Progenitor cell of endocrine pancreas (in vitro differentiated cells): ENCODE measurements at places on chromosomes 2 and 18. TPM values are rescaled to one million over a fixed set of nuclear protein-coding genes. Genes with fewer than 3 reads are reported as not detected.

The SS18 gene
- total RNA-seq = 84.4 and 88.2 TPM in 2 replicates

The UGT1A5 gene
- total RNA-seq = not detected in 2 replicates

The DHRS9 gene
- not detected in 2 replicates for total RNA-seq

The PPP1R1C gene
- total RNA-seq = 5.6 and 6.4 TPM in 2 replicates

DNA sequence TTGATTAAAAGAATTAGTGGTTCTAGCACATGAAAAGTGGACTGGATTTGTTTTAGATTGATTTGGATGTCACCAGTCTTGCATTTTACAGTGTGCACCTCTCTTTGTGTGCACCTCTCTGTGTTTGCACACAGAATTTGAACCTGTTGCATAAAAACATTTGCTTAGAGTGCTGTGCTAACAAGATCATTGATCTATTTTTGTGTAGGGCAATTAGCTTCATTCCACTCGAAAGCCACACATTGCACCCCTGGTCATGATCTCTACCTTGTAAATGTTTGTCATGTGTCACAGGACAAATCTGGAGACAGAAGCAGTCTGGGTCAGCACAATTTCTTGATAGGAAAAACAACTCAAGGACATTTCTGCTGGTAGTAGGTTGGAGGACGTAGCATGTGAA is 258.7 kb upstream of the LINC00305 start:
- DNase-seq = no peak

DNA sequence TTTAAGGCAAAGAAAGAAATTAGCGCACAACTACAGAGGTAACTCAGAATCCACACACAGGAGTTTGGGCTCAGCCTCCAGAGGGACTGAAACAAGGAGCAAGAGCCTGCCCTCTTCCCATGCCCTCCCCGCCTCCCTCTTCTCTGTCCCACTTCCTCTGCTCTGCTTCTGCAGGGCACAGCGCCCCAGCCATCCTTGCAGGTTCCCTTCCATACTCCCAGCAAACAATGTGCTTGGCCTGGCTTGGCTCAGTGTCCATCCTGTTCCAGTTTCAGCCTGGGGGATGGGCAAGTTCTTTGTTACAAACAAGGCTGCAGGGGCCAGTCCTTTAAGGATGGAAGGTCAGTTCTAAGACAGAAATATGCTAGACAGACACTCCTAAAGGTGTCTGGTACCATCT is 133.5 kb downstream of the CDH20 start:
- DNase-seq = no peak

DNA sequence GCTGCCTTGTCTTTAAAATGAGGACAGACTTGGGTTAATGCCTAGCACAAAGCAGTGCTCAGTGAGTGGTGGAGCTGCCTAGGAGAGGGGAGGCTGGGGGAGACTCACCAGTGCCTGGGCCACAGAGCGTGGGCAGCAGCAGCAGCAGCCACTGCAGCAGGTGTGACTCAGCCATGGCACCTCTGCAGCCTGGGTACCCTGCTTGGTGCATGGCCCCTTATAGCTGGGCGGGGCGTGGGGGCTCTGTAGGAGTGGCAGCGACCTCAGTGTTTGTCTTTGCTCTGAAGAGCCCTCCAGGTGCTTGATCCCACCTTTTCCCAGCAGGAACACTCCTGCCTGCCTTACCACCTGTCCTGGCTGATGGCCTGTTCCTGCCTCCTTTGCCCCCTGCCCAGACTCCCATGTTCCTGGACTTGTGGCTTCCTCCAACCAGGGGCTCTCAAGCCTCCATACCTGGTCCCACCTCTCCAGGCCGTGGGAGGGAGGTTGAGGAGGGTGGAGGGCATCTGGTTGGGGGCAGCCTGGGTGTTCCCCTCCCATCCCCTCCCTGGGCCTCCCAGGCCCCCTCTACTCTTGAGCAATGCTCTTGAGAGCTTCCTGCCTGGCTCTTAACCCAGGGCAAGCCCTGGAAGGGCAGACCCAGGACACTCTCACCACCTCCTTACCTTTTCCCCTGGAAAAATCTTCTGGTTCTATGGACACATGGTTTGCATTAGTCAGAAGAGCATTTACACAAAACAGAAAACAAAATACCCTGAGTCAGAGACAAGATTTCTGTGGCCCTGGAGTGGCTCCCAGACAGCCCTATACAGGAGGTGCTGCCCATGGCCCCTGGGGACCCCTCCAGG is at the start of gene SFTPB:
TSS of gene SFTPB (minus strand) at position 191 of the 848 bp plus-strand sequence. CDS start at position 175, 16 bp downstream.
- no peak for DNase-seq
